ENCODE measurements at places on chromosomes 1 and 21. TPM values are rescaled to one million over a fixed set of nuclear protein-coding genes. Genes with fewer than 3 reads are reported as not detected.

- DNase-seq = no peak
These were observed 563.6 kb upstream of the NEGR1 start for GRCh38 chr1:72845981-72846380.

- DNase-seq = no peak
These were observed 34.7 kb downstream of the LRP8 start for GRCh38 chr1:53293123-53293522.

Gene C1orf53
- 0.89 TPM for total RNA-seq

DNA sequence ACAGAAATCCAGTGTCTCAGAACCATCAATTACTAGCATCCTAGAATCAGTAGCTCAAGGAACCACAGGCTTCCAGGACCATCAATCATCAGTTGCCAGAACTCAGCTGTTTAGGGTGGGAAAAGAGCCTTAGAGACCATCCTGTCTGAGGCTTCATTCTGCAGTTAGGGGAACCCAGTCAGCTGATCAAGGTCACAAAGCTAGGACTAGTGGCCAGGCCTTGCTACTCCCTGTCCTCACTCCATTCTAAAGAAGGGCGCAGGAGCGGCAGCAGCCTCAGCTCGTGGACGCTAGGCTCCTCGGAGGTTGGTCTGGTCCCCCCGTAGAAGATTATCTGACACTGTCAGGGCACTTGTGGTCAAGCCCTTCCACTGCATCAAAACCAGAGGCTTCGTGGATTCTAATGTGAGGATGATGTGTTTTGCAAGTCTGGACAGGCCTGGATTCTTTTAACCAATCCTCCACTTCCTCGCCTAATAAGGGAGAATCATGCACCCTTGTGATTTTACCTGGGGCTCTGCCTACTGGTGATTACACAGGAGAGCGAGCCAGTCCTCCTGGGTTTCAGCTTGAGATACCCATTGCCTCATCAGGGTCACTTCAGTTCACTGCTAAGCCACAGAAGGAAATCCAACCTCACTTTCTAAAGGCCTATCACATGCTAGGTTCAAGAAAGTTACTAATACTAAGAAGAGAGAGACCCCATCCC lies 41.7 kb upstream of the IFFO2 start:
- DNase-seq = no peak

DNA sequence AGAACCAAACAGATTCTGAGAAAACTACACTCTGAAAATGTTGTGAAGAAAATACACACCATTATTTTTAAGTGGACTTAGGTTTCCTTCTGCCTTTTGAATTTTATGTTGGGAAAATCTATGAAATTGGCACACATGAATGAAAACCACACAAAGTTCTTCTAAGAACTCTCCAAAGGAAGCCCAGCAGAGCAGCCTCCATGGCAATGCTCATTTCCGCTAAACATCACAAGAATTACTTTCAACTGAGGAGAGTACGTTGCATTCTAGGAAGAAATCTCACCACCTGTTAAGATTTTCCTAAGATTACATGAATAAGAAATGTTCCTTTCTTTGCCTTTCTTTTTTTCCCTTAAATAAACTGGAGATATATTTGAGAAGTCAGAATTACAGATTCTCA lies 154.2 kb downstream of the BARHL2 start:
- DNase-seq = no peak

Data from skin of body (tissue), 3 donors.